ENCODE measurements at places on chromosomes 12 and 14. TPM values are rescaled to one million over a fixed set of nuclear protein-coding genes. Genes with fewer than 3 reads are reported as not detected.

Gene FUT8
- total RNA-seq, result 85.5 TPM

Gene SERPINA3
- total RNA-seq, result 0.40 TPM

Gene LMBR1L
- total RNA-seq, result 62.1 TPM

Gene OAS1
- total RNA-seq, result 4.0 TPM

Gene BDKRB1
- not detected for total RNA-seq

Gene CCDC196
- total RNA-seq, result not detected

Gene LRFN5
- 0.07 TPM for total RNA-seq

Gene CD163
- not detected for total RNA-seq

Gene SCARB1
- 121 TPM for total RNA-seq

Gene RBM25
- total RNA-seq, result 78.8 TPM

Gene DGKA
- 62.8 TPM for total RNA-seq

Gene BICDL1
- not detected for total RNA-seq

Gene TMEM119
- not detected for total RNA-seq

Gene RTN1
- total RNA-seq, result 0.93 TPM

Gene PRKAG1
- total RNA-seq, result 56.5 TPM

Gene NTF3
- total RNA-seq, result not detected

Gene POP5
- 24.6 TPM for total RNA-seq

Gene SERPINA5
- total RNA-seq, result not detected

Gene P2RX2
- total RNA-seq, result not detected

Measured in thoracic aorta endothelial cell (primary cell).